Stimulated activated CD4-positive, alpha-beta T cell treated with anti-CD3 and anti-CD28 coated beads, Interleukin-4, amount 100 ng/mL, for 24 hours (primary cell): ENCODE measurements at places on chromosomes 1 and 21.

GRCh38 chr1:229437443-229437842 is 3.5 kb upstream of the ACTA1 start:
- DNase-seq: no peak

DNA sequence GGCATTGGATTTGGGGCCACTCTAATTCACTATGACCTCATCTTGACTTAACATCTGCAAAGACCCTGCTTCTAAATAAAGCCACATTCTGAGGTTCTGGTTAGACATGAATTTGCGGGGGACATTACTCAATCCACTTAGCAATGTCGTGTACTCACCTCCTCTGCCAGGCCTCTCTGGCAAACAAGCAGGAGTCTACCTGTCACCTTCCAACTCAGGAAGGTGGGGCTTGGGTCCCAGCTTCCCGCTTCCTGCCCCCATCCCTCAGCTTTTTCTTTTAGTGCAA is 177.8 kb downstream of the PSMG1 start:
- DNase-seq: no peak

DNA sequence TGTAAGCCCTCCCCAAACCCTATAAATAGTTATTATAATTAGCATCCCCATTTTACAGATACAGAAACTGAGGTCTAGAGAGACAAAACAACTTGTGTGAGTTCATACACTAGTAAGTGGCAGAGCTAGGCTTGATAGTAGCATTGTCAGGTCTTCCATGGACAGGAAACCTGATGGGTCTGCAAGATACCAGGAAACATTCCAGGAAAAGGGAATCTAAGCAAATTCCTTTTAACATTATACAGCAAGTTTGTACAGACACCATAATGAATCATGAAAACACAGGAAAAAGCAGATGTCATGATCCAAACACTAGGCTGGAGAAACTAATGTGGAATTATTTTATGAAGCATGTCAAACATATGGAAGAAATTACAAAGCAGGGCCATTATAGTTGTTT is 89.1 kb upstream of the KCNK2 start:
- no peak for DNase-seq

GRCh38 chr1:172724765-172725613 is 66.1 kb downstream of the FASLG start:
- no peak for DNase-seq

GRCh38 chr1:6596886-6597776 is 5.5 kb downstream of the KLHL21 start:
- no peak for DNase-seq

DNA sequence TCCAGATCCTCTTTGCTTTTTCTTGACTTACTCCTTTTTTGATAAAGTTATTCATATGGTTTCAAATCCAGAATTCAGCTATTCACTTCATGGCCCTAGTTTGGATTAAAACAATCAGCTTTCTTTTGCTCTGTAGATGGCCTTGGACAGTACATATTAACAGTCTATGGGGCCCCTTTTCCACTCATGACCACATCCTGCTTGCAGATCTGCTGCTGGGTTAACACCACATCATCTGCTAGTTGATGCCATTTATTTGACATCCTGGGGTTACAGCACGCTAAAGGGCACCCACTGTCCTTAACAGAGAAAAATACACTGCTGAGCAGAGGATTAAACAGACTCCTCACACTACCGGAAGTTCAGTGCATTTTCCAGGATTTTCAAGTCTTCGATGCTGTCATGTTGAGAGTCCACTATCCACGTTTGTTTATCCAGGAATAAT is 941 bp upstream of the IFI16 start:
- peak; percentile 68 for DNase-seq

DNA sequence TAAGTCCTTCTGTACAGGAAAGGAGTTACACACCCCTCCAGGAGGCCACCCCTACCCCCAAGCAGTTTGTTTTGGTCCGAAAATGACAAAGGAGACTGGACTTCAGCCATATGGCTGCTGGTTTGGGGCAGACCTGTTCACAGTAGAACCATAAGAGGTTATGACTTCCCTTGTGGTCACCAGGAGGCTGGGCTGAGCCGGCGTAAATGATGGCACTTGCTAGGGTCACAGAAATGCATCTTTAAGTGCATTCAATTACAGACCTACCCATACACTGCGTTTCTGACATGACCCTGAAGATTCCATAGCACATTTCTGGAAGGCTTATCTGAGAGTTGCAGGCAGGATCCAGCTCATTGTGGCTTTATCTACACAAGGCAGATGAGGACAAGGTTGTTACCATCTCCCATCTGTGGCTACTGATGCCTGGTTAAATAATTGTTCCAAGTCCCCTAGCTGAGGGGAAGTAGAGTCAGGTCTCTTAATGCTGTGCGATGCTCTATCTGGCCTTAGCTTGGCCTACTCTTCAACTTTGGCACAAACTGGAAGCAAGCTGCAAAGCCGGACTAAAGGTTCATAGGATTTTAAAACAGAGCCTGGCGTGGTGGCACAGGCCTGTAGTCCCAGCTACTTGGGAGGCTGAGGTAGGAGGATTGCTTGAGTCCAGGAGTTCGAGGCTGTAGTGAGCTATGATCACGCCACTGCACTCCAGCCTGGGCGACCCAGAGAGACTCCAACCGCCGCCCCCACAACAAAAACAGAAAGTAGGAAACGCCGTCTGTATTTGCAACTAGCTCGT is 1.7 kb upstream of the TRIM67 start:
- no peak for DNase-seq
